ENCODE measurements at places on chromosomes 2 and 18. TPM values are rescaled to one million over a fixed set of nuclear protein-coding genes. Genes with fewer than 3 reads are reported as not detected.

DNA sequence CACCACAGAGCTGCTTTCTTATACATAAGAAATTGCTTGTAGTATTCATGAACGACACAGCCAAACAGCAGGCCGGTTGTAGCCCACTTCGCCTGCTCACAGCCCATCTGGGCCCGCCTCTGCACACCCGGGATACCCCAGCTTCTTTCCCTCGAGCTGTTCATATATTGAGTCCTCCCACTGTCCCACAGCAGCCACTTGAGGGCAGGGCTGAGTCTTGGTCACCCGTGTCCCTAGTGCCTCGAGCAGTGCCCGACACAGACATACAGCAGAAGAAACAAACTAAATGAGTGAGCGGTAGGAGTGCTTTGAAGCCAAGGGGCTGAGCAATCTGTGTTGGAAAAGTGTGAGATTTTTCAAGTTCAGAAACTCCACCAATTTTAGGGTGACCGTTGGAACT lies 251.4 kb downstream of the KLHL29 start:
- no peak for DNase-seq

- DNase-seq: no peak
These were observed 123.6 kb downstream of the EIPR1 start for GRCh38 chr2:3253913-3254441.

GRCh38 chr18:61955644-61956043 lies 62.8 kb upstream of the RNF152 start:
- DNase-seq: no peak

- no peak for DNase-seq
These were observed 191.4 kb downstream of the NRXN1 start for GRCh38 chr2:50840341-50841124.

The NTSR2 gene
- not detected for total RNA-seq

The ACADL gene
- not detected for total RNA-seq

Data from H4 (cell line).